ENCODE measurements at places on chromosomes 4 and X. TPM values are rescaled to one million over a fixed set of nuclear protein-coding genes. Genes with fewer than 3 reads are reported as not detected.

Gene C4orf54
- total RNA-seq: 114 TPM

Gene PASD1
- 0.04 TPM for total RNA-seq

Gene MAGED4B
- total RNA-seq: 30.1 TPM

Gene CTAG2
- not detected for total RNA-seq

Gene LANCL3
- total RNA-seq: 0.13 TPM

Gene SNCA
- 16.5 TPM for total RNA-seq

Gene TMEM31
- total RNA-seq: 0.18 TPM

Gene FAM184B
- 5.1 TPM for total RNA-seq

Gene NR0B1
- 0.27 TPM for total RNA-seq

Gene LIMCH1
- total RNA-seq: 104 TPM

Gene ARSJ
- 4.3 TPM for total RNA-seq

Gene DGKK
- not detected for total RNA-seq

Gene HGFAC
- 0.80 TPM for total RNA-seq

Gene FRG2
- not detected for total RNA-seq

Gene AMOT
- 17.6 TPM for total RNA-seq

Gene SPANXD
- total RNA-seq: not detected

Gene CXXC4
- 1.6 TPM for total RNA-seq

Gene HCFC1
- 12.8 TPM for total RNA-seq

Gene PDE6B
- total RNA-seq: 12.0 TPM

DNA sequence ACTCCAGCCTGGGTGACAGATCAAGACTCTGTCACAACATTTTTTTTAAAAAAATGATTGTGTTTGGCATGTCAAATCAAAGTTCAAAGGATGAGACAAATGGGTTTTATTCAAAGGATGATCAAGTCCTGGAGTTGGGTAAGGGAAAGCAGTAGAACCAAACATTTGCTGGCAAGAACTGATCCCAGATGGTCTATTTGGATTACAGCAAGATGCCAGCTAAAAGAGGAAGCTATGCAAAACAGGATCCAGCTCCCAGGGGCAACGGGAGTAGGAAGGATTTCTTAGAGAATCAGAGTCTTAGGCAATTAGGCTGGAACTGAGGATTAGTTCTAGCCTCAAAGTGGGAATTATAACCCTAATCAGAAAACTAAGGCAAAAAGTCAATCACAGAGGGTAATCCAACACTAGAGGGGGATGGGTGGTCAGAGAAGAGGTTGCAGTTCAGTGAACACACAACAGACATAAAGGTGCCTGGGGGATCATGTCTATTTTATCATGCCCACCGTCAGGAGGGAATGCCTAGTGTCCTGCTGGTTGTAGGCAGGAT, 133.0 kb upstream of the PLS3 start:
- no peak for DNase-seq

DNA sequence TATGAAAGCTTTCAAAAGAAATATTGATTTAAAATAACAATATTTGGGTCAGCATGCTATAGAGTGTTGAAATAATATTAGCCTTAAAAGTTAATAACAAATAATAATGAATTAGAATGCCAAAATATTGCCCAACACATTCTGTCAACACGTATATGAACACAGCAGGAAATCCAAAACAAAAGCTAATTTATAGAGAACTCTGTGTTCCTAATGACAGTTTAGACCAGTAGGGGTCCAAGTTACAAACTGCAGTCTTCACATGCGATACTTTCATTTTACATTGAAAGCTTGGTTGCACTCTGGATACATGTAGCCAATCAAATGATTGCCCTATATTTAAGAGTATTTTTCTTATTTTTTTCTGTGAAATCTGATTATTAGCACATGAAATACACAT, 274.4 kb downstream of the DCTD start:
- DNase-seq: peak; percentile 32

DNA sequence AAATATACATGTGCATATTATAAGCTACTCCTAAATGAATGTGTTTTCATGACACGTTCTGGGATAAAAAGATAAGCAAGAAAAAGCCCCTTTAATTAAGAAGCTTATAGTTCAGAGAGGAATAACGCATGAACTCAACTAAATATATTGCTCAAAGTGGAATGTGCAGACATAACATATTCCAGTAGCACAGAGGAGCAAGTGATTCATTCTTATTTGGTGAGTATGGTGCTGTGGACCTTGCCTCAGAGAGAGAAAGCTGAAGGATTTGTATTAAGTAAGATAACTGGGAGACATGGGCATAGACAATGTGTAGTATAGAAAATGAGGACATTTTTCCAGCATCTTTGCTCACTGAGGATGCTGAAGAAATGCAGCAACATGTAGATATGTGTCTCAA, 76.8 kb downstream of the CFAP299 start:
- no peak for DNase-seq

DNA sequence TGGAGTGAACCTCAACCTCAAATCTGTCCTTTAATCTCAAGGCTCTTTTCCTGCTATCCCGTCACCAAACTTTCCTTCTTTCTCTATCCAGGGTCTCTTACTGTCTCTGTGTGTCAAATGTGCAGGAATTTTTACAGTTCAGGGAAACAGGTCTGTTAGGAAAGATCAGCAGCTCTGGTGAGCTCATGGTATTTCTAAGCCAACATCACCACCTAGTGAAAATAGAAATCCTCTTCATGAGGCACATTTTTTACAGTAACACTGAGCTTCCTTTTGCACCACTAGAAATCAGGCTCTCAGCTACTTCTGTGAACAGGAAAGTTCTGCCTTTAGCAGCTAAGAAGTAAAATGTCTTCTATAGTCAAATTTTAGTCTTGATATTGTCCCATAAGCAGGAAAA, 39.6 kb downstream of the NUDT11 start:
- DNase-seq: peak; percentile 25

DNA sequence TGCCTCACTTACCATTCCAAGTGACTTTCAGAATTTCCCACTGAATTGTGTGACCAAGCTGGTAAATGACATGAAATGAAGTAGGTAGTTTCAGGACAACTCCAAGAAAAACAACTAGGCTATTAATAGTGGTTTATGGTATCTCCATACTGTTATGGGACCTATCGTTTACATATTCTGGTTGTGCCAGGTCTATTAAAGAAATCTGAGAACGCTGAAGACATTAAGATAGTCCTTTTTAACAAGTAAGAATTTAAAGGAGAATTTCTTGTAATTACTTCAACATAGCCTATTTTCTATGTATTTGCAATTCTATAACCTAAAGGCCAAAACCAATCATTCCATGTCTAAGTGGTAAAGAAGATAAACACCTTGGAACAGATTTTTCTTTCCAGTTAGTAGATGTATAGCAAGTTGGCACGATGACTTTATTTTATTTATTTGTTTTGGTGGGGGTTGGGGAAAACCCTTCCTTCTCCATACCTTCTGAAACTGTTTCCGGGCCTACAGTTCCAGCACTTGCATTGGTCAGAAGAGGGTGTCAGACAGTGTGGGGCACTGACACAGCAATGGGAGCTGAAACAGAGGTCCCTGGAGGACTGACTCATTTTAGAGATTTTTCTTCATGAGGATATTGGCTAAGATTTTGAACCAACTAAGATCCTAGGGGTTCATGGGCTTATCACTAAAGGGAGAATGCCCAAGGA, 7.6 kb upstream of the DCLK2 start:
- no peak for DNase-seq

GRCh38 chr4:76725039-76725438, 172.9 kb downstream of the SOWAHB start:
- no peak for DNase-seq

- DNase-seq: no peak
These were observed 51.4 kb downstream of the SHOX start for GRCh38 chrX:681989-682388.

DNA sequence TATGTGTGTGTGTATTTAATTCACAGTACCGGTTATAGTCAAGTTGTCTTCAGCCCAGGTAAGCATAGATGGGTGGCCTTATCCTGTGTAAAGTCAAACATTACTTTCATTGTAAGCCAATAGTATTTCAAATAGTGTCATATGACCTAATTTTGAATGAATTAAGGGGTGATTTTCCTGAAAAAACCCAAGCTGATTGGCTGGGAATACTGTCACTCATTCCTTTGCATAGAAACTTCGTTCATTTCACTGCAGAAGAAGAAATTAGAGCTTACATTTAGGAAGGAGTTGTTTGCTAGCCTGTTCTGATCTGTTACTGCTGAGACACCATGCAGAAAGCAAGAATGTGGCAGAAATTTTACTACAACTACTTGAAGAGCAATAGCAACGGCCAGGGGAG, 45.4 kb downstream of the SMARCAD1 start:
- no peak for DNase-seq

DNA sequence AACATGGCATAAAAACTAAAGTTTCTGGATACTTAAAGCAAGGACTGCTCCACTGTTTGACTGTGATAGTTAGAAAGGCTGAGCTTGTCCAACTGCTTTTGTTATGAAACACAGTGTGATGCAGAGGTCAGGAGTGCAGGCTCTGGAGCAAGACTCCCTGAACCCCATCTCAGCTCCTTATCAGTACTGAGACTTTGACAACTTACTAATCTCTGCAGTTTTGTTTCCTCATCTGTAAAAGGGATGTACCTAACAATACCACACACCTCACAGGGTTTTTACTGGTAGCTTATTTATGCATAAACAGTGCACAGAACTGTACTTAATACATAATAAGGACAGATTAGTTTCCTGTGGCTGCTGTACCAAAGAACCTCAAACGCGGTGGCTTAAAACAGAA, 804.3 kb downstream of the FSTL5 start:
- DNase-seq: no peak

GRCh38 chr4:162347156-162347841, 183.5 kb upstream of the FSTL5 start:
- peak; percentile 12 for DNase-seq

GRCh38 chrX:55111578-55112254, 22.9 kb downstream of the PAGE2 start:
- DNase-seq: no peak

- no peak for DNase-seq
These were observed 34.9 kb upstream of the PPP2R2C start for GRCh38 chr4:6507345-6507744.

DNA sequence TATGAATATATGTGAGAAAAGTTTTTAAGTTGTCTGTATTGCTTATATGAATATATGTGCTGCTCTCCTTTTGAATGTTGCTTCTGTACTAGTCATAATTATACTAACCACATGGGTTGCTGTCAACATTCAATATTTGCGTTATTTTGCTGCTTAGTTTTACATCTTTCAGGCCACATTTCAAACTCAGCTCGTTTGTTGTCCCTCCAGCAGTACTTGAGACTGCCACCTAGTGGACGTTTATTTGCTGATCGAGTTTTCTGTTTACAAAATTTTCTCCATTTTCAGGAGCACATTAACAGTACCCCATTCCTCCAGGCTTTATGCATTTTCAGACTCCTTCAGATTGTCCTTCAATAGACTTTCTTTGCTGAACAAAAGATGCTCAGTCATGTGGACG, 75.8 kb downstream of the NUDT11 start:
- peak; percentile 57 for DNase-seq

GRCh38 chr4:158179465-158179864, 6.6 kb upstream of the GASK1B start:
- DNase-seq: no peak

DNA sequence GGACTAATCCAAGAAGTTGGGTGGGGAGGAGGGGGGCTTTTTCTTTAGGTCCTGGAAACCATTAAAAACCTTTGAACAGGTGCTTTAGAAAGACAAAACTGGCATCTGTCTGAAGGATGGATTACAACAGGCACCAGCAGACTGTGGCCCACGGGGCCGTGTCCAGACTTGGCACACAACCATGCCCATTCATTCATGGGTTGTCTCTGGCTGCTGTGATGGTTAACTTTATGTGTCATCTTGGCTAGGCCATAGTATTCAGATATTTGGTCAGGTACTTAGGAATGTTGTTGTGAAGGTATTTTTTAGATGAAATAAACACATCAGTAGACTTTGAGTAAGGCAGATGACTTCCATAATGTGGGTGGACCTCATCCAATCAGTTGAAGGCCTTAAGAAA, 45.5 kb downstream of the TBL1X start:
- DNase-seq: no peak

DNA sequence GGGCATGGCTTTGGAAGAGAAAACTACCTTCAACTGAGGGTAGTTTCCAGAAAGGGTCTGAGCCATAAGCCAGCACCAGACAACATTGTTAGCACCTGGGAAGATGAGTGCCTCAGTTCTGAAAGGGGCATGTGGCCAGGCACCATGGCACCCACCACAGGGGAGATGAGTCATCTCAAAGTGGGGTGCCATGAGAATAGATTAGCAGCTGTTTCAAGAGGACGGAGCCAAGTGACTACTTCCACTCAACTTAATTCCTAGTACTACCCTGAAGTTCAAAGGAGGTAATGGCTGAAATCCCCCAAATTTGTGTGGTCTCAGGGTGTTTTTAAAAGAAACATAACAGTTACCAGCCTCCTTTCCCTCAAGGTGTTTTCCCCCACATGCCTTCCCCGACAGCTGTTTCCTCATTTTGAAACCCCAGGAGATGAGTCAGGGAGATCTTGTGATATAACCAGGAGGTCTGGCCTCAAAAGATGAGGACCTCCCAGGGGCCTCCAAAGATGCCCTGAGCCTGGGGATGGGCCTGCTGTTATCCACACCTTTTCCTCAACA, 27.8 kb upstream of the FTHL17 start:
- DNase-seq: no peak

DNA sequence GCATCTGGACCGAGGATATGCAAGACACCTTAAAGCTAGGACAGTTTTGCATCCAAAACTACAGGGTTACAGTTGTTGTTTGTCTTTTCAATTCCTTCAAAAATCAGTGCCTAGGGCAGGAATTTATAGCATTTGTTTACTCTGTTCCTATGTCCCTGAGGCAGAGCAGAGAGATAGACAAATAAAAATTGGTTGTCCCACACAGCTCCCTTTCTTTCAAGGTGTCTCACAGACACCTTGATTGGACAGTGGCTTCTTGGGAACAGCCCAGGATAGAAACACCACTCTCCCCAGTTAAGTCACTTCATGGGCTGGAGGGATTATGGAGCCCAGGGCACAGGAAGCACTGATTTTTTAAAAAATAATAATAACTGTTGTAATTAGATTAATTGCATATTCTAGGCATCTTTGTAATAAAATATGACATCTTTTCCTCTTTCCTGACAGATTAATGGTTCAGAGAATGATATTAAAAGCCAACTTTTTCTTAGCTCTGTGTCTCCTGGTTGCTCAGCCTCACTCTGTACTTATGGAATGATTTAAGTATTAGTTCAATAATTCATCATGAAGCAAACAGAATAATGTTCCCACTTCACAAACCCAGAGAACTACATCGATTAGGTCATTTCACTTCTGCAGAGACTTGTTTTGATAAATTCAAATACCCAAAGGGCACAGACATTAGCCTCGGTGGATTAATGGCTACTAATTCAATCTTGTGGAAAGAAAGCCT, 8.2 kb downstream of the MAGEB17 start:
- DNase-seq: no peak

Measured in muscle of leg (tissue), 16 donors.